ENCODE measurements at places on chromosomes 4 and X. TPM values are rescaled to one million over a fixed set of nuclear protein-coding genes. Genes with fewer than 3 reads are reported as not detected.

Gene PQBP1
- 72.2 TPM for polyA plus RNA-seq

Gene PAGE5
- not detected for polyA plus RNA-seq

Gene EDNRA
- 1.6 TPM for polyA plus RNA-seq

Gene SPACA5
- not detected for polyA plus RNA-seq

Gene RASL11B
- 0.39 TPM for polyA plus RNA-seq

Gene PCDH11X
- under 0.01 TPM for polyA plus RNA-seq

Gene CD99
- 133 TPM for polyA plus RNA-seq

Gene RHOXF1
- 0.53 TPM for polyA plus RNA-seq

Gene KDM6A
- polyA plus RNA-seq: 13.5 TPM

Gene CENPVL2
- not detected for polyA plus RNA-seq

Gene H2BW2
- not detected for polyA plus RNA-seq

Gene RTL5
- 1.2 TPM for polyA plus RNA-seq

Gene MTCP1
- 64.1 TPM for polyA plus RNA-seq

Gene GC
- not detected for polyA plus RNA-seq

Gene SLC38A5
- 22.1 TPM for polyA plus RNA-seq

Gene DNAAF6
- not detected for polyA plus RNA-seq

Gene FGF5
- polyA plus RNA-seq: 0.04 TPM

Gene ITIH6
- polyA plus RNA-seq: not detected

Gene CT45A2
- not detected for polyA plus RNA-seq

Gene BRS3
- not detected for polyA plus RNA-seq

Gene GPRASP2
- 3.0 TPM for polyA plus RNA-seq

Gene TEX13D
- polyA plus RNA-seq: 0.04 TPM

Gene XAGE1A
- polyA plus RNA-seq: not detected

Gene ESX1
- not detected for polyA plus RNA-seq

Gene LNX1
- 16.8 TPM for polyA plus RNA-seq

Gene FHDC1
- polyA plus RNA-seq: 6.7 TPM

Gene ZMYM3
- polyA plus RNA-seq: 7.6 TPM

Gene ZCCHC18
- 0.71 TPM for polyA plus RNA-seq

Gene UGT2B11
- polyA plus RNA-seq: not detected

Gene FAM47E
- 0.71 TPM for polyA plus RNA-seq

Gene DUSP21
- polyA plus RNA-seq: not detected

Gene GPRASP1
- polyA plus RNA-seq: 2.4 TPM
